ENCODE measurements at places on chromosomes 4 and X. TPM values are rescaled to one million over a fixed set of nuclear protein-coding genes. Genes with fewer than 3 reads are reported as not detected.

Gene BEX5
- polyA plus RNA-seq = 12.9 TPM

- DNase-seq = no peak
Observed at GRCh38 chr4:159829184-159829583, 726.3 kb downstream of the RAPGEF2 start.

DNA sequence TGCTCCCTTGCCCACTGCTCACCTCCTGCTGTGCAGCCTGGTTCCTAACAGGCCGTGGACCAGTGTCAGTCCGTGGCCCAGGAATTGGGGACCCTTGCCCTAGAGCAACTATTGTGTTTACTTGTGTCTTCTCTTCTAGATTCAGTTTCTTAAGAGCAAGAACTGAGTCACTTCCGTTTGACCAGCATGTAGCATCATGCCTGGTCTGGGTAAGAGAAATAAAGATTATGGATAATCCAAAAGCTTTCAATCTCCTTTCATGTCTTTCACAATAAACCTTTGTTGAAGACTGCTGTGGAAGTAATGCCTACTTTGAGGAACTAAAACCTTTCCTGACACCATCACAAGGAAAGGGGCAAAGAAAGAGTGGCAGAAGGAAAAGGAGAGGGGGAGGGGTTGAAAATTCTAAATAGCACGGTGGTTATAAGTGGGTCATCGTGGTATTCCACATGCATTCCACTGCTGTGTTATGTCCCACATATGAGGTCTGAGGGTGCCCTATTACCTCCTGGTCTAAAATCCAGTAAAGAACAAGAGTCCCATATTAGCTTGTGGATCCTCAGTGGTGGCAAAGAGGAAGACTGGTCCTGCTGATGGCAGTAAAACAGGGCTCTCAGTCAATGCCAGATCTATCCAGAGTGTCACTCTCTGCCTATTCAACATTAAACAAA lies 133.4 kb downstream of the RASL11B start:
- DNase-seq = no peak

- no peak for DNase-seq
Observed at GRCh38 chr4:169174247-169174646, 96.5 kb downstream of the SH3RF1 start.

GRCh38 chr4:139704915-139705485 lies 39.4 kb downstream of the MGST2 start:
- no peak for DNase-seq

- DNase-seq = no peak
Observed at GRCh38 chrX:14427614-14428013, 101.7 kb upstream of the GLRA2 start.

- DNase-seq = no peak
Observed at GRCh38 chr4:18954538-18954937, 933.0 kb upstream of the LCORL start.

All from left kidney (tissue), 8 donors.